ENCODE measurements at places on chromosomes 2 and 18. TPM values are rescaled to one million over a fixed set of nuclear protein-coding genes. Genes with fewer than 3 reads are reported as not detected.
A peak's percentile ranks its signal among the peaks of the same experiment; 100 is the strongest.

DNA sequence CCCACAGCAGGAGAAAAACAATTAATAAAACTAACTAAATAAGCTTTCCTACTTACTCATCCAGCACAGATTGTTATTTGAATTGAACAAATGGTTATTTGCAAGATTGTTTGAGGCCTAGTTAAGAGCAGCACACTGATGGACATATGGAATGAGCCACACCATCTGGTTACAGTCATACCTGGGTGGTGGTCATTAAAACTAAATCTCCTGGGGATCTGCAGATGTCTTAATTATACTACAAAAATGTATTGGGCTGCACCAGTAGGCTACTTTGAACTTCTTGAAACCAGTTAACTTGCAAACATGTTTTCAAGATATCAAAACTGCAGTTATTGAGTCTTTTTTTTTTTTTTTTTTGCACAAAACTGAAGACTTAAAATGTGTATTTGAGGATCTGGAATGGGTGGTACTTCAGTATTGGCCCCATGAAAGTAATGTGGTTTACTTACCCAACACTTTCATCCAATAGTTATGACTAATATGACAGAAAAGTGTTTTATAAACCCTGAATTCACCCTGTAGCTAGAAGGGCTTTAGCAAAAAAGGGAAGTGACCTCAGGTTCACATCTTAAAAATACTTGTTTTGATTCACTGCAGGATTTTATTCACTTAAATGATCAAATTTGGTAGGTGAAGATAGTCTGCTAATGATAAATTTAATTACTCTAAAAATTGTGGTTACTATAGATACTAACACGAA, 10.8 kb downstream of the AGFG1 start:
- DNase-seq, result no peak

GRCh38 chr2:112483831-112484230, 1.9 kb downstream of the TTL start:
- DNase-seq, result no peak

KCNK3 gene
- not detected for total RNA-seq

DNA sequence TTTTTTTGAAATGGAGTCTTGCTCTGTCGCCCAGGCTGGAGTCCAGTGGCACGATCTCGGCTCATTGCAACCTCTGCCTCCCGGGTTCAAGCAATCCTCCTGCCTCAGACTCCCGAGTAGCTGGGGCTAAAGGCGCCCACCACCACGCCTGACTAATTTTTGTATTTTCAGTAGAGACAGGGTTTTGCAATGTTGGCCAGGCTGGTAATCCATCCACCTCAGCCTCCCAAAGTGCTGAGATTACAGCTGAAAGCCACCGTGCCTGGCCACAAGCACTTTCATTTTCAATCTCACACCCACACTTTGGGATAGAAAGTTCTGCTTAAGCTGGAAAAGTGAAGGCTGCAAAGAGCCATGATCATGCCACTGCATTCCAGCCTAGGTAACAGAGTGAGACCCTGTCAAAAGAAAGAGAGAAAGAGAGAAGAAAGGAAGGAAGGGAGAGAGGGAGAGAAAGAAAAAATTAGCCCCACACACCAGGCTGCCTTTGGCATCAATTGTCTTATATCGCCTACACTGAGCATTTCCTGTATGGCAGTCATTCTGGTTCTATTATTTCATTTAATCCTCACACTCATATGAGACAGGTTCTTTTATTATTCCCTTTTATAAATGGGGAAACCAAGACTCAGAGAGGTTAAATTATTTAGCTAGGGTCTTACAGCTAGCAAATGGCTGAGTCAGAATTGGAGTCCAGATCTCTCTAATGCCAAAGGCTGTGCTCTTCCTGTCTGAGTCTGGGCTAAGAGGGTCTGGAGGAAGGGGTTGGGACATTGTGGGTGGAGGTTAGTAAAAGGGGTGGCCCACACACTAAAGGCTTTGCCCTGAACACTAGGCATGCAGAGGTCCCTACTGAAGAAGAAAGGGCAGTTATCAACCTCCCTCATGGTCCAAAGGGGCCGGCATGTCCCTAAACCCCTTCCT, 37.9 kb upstream of the PKDCC start:
- peak; percentile 8 for DNase-seq

ABCG5 gene
- total RNA-seq, result not detected

DNA sequence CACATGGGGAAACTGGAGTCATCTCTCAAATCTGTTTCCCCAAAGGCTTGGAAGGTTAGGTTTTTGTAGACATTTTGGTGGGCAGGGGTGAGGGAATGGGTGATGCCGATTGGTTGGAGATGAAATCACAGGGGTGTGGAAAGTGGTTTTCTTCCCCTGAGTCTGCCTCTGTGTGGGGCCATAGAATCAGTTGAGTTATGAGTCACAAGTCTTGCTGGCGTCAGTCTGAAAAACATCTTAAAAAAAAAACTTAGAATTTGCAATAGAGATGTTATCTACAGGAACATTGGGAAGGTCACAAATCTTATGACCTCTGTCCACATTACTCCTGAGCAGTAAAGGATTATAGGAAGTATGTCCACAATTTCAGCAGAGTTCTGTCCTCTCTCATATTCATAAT, 314.6 kb downstream of the CNTNAP5 start:
- no peak for DNase-seq

- DNase-seq, result no peak
These were observed 62.0 kb upstream of the SGPP2 start for GRCh38 chr2:222362336-222362735.

CCDC68 gene
- total RNA-seq, result not detected

DNA sequence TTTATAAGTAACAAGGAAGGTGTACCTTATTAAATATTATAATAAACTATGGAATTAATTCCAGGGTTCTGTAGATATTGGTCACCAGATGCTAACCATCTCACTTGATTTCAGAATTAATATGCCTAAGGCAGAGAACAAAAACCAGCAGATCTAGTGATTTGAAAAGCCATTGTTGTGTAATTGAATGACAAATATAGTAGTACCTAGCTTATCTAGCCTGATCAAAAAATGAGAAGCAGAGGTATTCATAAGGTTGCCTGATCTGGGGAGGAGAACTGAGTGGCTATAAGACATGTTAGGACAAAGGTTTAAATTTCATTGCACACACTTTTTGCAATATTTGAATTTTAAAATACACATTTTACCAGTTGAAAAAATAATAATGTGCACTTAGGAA, 132.0 kb upstream of the UBE2E3 start:
- no peak for DNase-seq

IL37 gene
- not detected for total RNA-seq

DNA sequence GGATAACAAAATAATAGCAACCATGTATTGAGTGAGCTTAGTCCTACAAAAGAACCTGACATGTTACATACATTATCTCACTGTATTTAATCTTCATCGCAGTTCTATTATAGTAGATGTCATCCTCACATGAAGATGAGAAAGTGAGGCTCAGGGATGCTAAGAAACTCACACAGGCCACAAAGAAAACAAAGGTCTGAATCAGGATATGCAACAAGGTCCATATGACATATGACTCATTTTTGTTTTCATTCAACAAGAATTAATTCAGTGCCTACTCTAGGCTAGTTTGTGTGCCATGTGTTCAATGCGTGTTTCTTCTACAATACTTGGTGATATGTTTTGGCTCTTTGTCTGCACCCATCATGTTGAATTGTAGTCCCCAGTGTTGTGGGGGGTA, 219.7 kb upstream of the EPHA4 start:
- no peak for DNase-seq

GRCh38 chr2:205193125-205193835, 489.0 kb upstream of the NRP2 start:
- DNase-seq, result no peak

ABCB11 gene
- not detected for total RNA-seq

GRCh38 chr2:61167579-61167978, 5.6 kb downstream of the C2orf74 start:
- DNase-seq, result no peak

- no peak for DNase-seq
These were observed 17.6 kb downstream of the TBC1D8 start for GRCh38 chr2:101133492-101134100.

GRCh38 chr2:134253117-134253704, 661 bp upstream of the MGAT5 start:
- peak; percentile 33 for DNase-seq

DNA sequence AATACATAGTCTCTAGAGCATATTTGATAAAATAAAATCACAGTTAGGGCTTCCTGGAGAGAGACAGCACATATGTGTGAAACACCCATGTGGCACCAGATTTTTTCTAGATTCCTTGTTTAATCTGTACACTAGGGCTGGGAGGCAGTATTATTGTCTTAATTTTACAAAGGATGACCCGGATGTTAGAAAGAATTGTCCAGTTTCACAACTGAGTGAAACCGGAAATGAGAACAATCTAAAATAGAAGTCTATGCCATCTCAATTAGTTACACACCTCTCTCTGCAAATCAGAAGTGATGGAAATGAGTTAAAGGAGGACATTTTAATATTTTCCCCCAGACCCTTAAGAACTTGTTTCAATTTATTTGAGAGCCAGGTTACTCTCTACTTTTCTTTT, 463.7 kb upstream of the DSEL start:
- DNase-seq, result no peak

GRCh38 chr18:69957747-69958146, 10.1 kb upstream of the CD226 start:
- DNase-seq, result no peak

- DNase-seq, result peak; percentile 94
These were observed at the start of gene METAP1D for GRCh38 chr2:171999604-172000469. Gene METAP1D (plus strand): TSS chr2:171999953. CDS start chr2:171999970, 17 bp downstream.

- no peak for DNase-seq
These were observed 649.4 kb downstream of the CPS1 start for GRCh38 chr2:211205836-211206235.

RFTN2 gene
- total RNA-seq, result not detected

GRCh38 chr2:164187121-164187520, 434.2 kb downstream of the GRB14 start:
- DNase-seq, result no peak

GRCh38 chr2:169507698-169508097, 1.8 kb upstream of the KLHL41 start:
- DNase-seq, result no peak

- no peak for DNase-seq
These were observed 21.7 kb upstream of the CDH2 start for GRCh38 chr18:28198620-28199019.

MAP3K2 gene
- total RNA-seq, result 41.1 TPM

GRCh38 chr2:151007365-151007764, 254.3 kb downstream of the RBM43 start:
- DNase-seq, result no peak

DNA sequence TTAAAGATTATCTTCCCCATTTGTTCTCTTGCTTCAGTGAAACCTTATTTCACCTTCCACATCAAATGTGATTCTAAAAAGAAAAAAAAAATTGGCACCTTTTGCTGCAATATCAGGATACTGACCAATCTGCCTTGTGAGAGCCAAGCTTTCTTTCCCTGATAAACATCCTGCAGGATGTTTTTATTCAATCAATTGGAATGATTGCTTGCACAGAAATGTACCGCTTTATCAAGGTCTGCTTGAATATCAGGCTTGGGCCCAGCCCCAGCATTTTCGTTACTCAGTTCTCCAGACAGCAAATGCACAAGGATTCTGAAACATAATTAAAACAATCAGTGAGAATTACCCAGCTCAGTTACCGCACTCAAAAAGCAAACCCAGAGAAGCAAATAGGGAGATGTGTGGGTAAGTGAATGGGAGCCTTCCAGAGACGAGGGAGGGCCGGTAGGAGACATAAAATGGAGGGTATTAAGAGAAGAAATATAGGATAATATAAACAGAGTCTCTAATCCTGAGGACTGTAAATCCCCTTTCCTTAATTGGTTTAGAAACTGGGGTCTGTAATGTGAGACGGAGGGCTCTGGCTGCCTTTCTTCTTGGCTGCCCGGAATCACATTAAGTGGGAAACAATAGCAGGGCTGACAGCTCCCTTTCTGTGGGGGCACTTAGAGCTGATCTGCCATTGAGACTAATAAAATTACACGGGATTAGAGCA, 291.8 kb downstream of the ICOS start:
- DNase-seq, result no peak

IL36RN gene
- not detected for total RNA-seq

GRCh38 chr18:3906116-3906750, 456.3 kb downstream of the TGIF1 start:
- no peak for DNase-seq

Measured in activated naive CD8-positive, alpha-beta T cell treated with anti-CD3 and anti-CD28 coated beads for 36 hours (primary cell).